ENCODE measurements at places on chromosomes 1 and 21.

DNA sequence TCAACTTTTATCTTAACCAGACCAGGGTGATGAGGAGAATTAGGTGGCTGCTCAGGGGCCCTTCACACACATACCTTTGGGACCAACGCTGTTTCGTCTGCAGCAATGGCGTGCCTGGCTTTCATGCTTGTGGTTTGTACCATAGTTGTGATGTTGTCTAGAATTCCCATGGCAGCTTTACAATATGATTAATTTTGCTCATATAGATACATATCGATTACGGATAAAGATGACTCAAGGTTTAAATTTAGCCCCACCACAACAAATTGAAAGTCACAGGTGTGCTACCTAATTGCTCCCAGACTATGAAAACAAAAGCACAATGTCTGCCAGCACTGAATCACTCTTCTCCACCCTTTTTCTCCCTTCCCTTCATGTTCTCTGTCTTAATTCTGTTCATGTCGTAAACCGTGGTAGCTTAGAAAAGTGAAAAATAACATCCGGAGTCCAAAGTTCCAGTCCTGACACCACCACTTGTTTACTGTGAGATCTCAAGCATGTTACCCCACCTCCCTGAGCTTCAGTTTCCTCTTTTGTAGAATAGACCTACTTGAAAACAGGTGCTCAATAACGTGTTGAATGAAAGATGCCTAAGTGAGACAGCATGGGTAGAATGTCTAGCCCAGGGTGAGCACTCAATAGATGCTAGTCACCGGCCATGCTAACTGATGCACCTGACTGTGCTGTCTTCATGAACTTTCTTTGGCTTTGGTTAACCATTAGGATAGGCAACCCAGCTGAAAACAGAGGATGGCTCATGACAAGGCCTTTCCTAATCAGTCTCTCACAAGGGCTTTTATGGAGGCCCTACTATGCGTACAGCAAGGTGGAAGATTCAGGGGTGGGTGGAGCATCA is 22.1 kb upstream of the JUN start:
- DNase-seq = peak; percentile 83

- DNase-seq = no peak
These were observed 24.1 kb upstream of the NPHP4 start for GRCh38 chr1:6016191-6016865.

DNA sequence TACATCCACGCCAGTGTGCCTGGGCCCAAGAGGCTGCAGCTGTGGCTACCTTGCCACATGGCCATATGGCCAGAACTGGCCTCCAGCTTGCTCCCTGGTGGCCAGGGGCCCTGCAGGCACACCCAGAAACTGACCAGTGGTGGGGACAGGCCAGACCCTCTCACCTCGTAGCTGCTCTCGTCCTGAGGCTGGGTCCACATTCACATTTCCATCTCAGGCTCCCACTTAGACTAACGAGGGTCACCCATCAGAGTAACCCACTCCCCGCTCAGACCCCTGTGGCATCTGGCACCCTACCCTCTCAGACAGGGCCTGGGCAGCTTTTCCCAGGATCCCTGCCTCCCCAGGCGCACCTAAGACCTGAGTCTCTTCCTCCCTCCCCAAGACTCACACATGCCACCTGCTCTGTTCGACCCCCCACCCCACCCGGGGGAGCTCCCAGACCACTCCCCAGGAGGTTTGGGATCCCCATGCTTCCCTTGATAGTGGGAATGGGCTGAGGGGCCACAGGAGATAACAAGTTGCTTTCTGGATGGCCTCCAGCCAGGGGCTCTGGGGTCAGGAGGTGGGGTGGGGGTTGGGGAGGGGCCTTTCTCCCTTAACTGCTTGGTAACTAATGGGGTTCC is 21.3 kb upstream of the RNU1-4 start:
- DNase-seq = no peak

GRCh38 chr1:94739521-94740061 is 80.6 kb upstream of the SLC44A3 start:
- DNase-seq = no peak

DNA sequence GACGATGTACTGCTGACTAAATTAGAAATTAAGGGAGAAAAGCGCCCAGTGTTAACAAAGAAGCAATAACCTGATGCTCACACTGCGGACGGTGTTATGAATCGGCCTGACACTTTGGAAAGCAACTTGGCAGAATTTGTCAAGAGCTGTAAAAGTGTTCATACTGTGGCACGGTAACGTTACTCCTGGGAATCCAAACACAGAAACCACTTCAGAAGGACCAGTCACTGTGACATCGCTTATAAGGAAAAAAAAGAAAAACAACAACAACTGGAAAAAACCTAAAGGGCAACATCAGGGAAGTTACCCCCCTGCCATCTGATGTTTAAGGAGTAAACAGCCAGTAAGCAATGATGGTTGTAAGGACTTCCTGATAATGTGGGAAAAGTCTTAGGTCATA is 27.7 kb downstream of the CAPZB start:
- DNase-seq = peak; percentile 59

- no peak for DNase-seq
These were observed 7.6 kb upstream of the C1orf174 start for GRCh38 chr1:3907621-3908165.

- no peak for DNase-seq
These were observed 148.9 kb upstream of the VANGL1 start for GRCh38 chr1:115492880-115493279.

DNA sequence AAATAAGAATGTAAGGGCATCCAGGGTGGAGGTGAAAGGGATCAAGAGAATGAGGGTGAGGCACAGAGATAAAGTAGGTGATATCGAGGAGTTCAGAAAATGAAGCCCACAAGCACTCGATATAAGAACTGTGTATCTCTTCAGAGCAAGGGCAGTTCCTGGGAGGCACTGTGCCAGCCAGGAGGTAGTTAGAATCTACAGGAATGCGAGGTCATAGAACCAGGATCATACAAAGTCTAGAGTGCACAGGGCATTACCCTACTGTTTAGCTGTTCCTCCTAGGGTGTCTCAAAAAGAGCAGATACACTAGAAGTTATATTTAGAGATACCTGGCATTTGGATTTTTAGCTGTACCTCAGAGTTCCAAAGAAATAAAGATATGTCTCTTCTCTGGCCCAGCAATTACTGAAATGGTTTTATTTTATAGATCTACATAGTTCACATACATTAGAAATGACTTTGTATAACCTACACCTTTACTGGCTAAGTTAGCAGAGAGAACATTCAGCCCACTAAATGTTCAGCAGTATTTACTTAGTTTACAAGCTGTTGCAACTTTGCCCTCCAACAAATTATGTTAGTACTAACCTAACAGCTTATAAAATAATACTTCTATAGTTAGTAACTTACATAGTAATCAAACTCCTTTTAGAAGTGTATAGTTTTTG is 1.6 kb downstream of the OVAAL start:
- no peak for DNase-seq

- no peak for DNase-seq
These were observed 26.3 kb downstream of the USP24 start for GRCh38 chr1:55188909-55189308.

DNA sequence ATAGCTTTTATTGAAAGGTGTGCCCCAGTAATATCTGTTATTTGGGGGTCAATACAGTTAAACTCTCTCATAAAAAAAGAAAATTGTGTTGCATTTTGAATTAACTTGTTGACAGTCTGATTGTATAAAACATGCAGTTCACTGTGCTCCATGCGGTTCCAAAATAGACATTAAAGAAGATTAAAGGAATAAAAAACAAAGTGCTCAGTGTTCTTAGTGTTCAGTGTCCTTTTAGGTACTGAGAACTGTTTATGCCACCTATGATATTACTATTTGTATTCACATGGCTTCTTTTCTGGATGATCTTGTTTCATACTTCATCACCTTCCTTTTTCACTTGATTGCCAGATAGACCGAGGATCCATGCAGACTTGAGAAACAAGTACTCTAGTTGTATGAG is 15.3 kb upstream of the SGIP1 start:
- DNase-seq = no peak

- no peak for DNase-seq
These were observed 433 bp downstream of the TMEM200B start for GRCh38 chr1:29123053-29123886.

DNA sequence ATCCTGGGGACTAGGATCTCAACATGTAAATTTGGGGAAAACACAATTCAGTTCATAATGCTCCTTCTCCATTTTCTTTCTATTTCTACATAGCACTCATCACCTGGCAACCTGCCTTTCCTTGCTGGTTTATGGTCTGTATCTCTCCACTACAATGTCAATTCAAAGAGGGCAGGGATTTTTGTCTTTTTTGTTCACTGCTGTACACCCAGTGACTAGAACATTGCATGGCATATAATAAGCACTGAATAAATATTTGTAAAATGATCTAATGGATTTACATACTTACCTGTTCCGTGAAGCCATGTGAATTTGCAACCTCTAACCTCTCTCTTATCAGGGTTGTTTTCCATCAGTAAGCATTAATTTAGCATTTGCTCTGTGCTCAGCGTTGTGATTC is 27.4 kb upstream of the TBX15 start:
- no peak for DNase-seq

- no peak for DNase-seq
These were observed 121.9 kb downstream of the KCNK1 start for GRCh38 chr1:233735847-233736246.

GRCh38 chr1:3584915-3585314 is 26.4 kb downstream of the MEGF6 start:
- DNase-seq = no peak

GRCh38 chr1:99170516-99170915 is 93.8 kb upstream of the PLPPR4 start:
- DNase-seq = no peak

GRCh38 chr21:45026826-45027225 is 47.6 kb upstream of the ADARB1 start:
- DNase-seq = no peak

GRCh38 chr1:97424209-97424608 is 496.6 kb downstream of the DPYD start:
- no peak for DNase-seq

GRCh38 chr21:34531399-34531798 is 19.4 kb upstream of the KCNE1 start:
- DNase-seq = no peak

- peak; percentile 95 for DNase-seq
These were observed 87.9 kb downstream of the RIPK4 start for GRCh38 chr21:41678924-41679318.

DNA sequence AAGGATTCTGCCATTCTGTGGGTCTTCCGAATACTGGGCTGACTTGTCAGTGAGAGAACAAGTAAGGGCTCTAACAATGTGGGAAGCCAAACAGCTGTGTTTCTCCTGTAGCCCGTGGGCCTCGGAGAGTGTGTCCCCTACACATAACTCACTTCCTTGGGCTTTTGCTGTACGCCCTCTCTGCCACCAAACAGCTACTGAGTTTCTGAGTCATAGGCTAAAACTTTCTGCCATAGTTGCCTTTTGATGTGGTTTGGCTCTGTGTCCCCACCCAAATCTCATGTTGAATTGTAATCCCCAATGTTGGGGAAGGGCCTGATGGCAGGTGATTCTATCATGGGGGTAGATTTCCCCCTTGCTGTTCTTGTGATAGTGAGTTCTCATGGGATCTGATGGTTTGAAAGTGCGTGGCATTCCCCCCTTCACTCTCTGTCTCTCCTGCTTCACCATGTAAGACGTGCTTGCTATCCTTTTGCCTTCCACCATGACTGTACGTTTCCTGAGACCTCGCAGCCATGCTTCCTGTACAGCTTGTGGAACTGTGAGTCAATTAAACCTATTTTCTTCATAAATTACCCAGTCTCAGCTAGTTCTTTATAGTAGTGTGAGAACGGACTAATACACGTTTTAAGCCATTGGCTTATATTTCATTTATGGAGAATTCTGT is 194.8 kb upstream of the HMCN1 start:
- DNase-seq = no peak

DNA sequence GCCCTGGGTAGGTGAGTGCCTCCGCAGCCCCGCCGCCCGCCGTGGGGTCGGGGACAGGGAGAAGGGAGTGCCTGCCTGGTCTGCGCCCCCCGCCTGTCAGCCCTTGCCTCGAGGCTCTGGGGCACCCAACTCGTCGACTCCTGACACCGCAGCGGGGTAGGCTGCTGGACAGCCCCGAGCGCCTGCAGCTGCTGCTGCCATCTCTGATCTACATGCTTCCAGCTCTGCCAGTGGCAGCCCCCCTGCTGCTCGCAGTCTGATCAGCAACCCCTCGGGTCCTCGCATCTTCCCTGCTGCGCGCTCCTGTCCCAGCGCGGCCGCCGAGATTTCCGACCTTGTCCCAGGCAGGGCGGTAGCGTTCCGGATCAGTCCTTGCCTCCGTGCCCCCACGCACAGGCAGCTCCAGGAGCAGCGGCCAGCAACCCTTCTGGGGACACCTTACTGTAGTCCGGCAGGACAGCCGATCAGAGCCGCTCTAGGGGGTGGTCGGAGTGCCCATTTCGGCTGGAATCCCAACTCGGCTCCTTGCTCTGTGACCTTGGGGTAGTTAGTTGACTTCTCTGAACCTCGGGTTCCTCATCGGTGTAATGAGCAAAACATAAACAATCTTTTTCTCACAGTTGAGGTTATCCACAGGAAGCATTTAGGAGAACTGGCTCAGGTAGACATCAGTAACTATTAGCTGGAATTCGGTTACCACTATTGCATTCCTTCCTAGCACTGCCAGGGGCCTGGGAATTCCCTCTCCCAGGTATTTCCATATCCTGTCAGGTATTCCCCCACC is 540 bp downstream of the BCAN start:
- DNase-seq = no peak

- no peak for DNase-seq
These were observed 11.4 kb upstream of the ADAR start for GRCh38 chr1:154619181-154619948.

- no peak for DNase-seq
These were observed 18.4 kb upstream of the CD101 start for GRCh38 chr1:116983112-116983511.

DNA sequence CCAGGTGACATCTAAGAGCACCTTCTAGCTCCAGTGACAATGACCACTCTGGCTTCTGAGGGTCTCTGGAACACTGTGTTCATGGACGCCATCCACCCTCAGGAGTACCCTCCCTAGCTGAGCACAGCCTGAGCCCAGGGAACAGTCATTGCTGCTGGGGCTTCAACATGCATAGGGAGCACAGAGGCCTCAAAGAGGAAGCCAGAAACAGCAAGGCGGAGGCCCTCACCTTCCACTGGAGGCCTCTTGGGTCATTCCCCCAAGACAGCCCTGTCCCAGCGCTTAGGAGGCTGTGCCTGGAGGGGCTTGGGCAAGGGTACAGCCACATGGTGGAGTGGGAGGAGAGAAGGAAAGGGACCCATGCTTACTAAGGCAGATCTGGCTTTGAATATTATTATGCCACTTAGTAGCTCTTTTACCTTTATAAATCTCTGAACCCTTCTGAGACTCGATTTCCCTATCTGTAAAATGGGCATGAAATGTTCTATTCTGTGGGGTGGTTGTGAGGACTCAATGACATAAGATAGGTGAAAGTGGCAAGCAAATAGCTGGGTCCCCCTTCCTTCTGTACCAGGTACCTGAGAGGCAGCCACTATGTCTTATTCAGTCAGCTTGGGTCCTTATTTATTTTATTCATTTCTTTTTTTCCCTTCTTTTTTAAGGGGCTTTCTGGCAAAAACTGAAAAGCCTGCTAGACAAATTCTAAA is 32.8 kb downstream of the PTAFR start:
- no peak for DNase-seq
